ENCODE measurements at places on chromosomes 4 and X.
A peak's percentile ranks its signal among the peaks of the same experiment; 100 is the strongest.

GRCh38 chr4:21476757-21477156 lies 471.8 kb downstream of the KCNIP4 start:
- DNase-seq = no peak

- DNase-seq = peak; percentile 72
These were observed 433 bp upstream of the COQ2 start for GRCh38 chr4:83285055-83285407.

- no peak for DNase-seq
These were observed 9.9 kb downstream of the OGT start for GRCh38 chrX:71542825-71543224.

DNA sequence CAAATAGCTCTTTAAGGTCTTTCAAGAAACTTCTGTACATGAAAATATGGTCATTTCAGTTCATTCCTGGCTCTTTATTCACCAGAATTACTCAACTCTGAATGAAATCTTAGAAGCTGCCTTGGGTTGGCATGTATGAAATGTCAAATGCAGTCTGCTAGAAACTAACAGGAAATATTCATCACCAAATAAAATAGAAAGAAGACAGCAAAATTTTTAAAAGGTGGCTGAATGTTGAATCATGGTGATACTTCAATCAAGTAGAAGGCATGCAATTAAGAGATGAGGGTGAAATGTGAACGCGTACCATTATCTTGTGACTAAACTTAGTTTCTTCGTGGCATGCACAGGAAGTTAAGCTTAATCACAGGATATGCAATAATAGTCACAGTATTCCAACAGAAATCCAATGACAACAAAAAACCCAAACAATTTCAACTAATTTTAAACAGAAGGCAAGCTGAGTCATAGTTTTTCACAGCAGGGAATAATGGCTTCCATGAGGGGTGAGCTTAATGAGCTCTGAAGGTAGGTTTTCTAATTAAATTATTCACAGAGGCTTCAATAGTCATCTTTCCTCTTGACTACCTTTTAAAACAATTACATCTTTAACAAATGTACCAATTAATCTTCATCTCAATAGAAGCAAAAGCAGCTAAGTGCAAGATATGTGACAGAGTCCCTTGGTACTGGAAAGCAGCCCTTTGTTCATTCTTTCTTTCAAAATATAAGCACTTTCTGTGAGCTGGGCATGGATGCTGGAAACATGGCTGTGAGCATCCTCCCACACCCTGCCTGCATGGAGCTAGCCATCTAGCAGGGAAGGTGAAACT lies 44.5 kb downstream of the SCFD2 start:
- no peak for DNase-seq

DNA sequence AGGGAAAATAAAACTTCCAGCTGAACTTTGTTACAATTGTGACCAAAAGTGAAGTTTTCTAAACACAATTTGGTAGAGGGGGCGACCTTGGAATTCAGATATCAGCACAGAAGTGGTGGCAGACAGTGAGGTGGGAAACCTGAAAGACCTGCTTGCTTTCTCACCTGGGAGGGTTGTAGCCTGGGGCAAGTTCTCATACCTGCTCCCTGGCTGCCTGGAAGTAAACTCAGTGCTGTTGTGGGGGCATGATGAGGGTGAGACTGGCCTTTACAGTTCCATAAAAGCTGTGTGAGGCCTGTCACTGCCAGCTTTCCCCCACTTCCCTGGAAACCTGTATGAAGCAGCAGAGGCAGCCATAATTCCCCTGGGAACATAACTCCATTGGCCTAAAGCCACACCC lies 1180.2 kb downstream of the FAM133A start:
- no peak for DNase-seq

- DNase-seq = no peak
These were observed 805.9 kb upstream of the GRID2 start for GRCh38 chr4:91497892-91498291.

GRCh38 chr4:124890522-124890921 lies 178.0 kb upstream of the ANKRD50 start:
- no peak for DNase-seq

- no peak for DNase-seq
These were observed 83.7 kb downstream of the FREM3 start for GRCh38 chr4:143616771-143617170.

- DNase-seq = no peak
These were observed 101.2 kb upstream of the KIT start for GRCh38 chr4:54556587-54556986.

DNA sequence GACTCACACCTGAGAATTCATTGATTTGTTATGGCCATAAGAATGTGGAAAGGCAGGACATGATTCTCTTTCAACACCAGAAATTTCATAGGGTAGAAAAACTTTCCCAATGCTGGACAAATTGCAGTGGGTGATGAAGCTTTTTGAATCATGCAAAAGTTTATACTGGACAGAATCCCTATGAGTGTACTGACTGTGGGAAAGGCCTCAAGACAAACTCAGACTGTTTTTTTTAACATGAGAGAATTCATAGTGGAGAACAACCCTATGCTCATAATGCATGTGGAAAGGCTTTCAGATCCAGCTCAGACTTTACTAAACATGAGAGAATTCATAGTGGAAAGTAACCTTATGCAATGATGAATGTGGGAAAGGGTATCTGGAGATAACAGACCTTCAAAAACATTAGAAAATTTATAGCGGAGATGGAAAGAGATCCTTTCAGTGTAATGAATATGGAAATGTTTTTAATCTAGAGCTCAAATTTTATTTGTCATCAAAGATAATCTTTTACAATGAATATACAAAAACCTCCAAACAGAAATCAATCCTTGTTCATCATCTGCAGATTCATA lies 36.2 kb upstream of the MAGED1 start:
- DNase-seq = no peak

GRCh38 chr4:30920043-30920442 lies 199.9 kb downstream of the PCDH7 start:
- DNase-seq = no peak

DNA sequence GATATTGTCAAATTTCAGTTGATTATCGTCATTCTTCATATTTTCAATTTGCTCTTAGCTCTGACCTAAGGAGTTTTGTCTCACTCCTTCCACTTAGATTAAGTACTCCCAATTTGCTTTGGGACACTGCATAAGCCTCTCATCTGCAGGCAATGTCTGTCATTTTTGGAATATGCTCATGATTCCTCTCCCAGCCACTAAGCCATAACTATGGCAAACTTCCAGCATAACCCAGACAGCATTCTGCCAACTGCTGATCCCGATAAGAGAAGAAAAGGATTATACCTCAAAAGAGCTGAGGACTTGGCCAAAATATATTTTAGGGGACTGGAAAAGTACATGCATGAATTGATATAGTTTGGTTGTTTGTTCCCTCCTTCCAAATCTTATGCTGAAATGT lies 444.4 kb downstream of the GABRG1 start:
- no peak for DNase-seq

DNA sequence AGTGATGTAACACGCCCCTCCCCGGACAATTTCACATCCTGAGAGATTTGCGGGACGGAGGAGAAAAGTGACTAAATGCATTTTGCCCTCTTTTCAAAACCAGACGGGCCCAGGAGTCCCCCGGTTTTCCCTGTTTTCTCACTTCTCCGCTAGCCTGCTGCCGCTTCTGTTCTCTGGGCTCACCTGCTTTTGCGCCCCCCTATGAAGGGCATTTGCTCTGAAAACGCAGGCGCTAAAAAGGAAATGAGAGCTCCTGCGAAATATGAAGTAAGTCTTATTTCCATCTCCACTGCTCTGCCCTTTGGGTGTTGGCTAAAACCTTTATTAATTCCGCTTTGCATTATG lies 613 bp upstream of the TMEM47 start:
- DNase-seq = no peak

- no peak for DNase-seq
These were observed 41.7 kb downstream of the CNGA2 start for GRCh38 chrX:151776181-151776731.

- DNase-seq = no peak
These were observed 23.0 kb upstream of the PGM2 start for GRCh38 chr4:37803348-37803973.

DNA sequence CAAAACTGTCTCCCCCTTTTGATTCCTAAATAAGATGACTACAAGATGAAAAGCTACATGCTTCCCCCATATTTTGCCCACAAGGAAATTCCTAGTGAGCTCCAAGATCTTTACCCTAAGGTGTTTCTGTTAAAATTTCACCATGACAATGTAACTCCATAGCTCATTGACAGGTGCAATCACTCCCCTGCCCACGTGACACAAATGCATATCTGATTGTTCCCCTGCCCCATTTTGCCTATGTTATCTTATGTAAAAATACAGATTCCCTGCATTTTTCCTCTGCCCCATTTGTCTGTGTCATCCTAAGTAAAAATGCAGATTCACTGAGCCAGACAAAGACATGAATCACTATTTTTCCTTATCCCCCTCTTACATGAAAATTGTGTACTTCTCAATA lies 66.7 kb downstream of the GPRASP3 start:
- no peak for DNase-seq
